ENCODE measurements at places on chromosomes 5 and 9.

GRCh38 chr9:82154573-82154972 lies 166.0 kb downstream of the SPATA31D1 start:
- no peak for DNase-seq

DNA sequence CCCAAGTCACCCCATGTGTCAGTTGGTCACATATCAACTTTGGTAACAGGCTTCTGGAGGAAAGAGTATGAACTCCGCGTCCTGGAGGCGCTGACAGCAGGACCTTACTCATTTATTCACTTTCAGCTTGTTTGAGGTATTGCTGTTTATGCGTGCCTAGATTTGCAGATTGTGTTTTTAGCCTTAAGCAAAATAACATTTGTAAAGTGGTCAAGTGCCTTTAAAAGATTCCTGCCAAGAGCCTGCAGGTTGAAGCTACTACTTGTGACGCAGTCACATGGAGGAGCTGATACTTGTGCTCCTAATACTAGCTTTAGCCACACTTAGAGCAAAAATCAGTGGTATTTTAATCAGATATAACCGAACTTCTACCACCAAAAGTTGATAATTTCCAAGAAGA lies 351.3 kb downstream of the ADGRV1 start:
- DNase-seq, result no peak

- no peak for DNase-seq
Measured at GRCh38 chr9:132945186-132946130, 1.0 kb upstream of the TSC1 start.

- DNase-seq, result no peak
Measured at GRCh38 chr5:5638211-5638610, 215.7 kb downstream of the ICE1 start.

- DNase-seq, result peak; percentile 92
Measured at GRCh38 chr9:8734760-8735159, 935.2 kb upstream of the DMAC1 start.

DNA sequence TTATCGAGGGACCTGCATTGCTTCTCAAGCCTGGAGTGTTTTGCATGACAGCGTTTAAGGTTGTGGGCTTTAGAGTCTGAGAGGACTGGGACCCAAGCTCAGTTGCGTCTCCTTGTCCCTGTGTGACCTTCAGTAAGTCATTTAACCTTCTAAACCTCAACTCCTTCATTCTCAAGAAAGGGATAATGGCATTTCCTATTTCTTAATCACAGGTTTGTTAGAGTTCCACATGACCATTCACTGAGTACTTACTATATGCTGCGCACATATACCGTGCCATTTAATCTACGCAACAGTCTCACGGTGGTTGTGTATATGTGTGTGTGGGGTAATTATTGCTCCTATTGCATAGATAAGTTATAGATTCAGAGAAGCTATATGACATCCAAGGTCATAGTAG lies 76.3 kb downstream of the MACROH2A1 start:
- DNase-seq, result no peak

GRCh38 chr9:134670851-134671281 lies 29.3 kb downstream of the COL5A1 start:
- no peak for DNase-seq

DNA sequence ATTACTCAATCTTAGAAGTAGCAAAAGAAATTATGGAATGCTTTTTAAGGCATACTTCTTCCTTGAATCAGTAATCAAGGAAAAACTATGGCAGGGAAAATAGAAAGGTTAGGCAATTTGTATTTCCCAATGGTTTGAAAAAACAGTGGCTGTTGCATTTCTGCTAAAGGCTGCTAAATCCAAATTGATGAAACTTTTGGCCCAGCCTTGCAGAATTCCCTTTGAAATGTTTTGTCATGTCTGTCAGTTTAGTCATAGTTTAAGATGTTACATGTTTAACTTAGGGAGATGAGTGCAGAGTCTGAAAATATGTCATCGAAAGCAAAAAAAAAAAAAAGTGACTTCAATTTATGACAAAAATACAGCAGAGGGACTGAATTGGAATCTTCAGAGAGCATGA lies 878.9 kb upstream of the WWC1 start:
- no peak for DNase-seq

- no peak for DNase-seq
Measured at GRCh38 chr9:134221273-134222017, 57.1 kb upstream of the RNU6ATAC start.

DNA sequence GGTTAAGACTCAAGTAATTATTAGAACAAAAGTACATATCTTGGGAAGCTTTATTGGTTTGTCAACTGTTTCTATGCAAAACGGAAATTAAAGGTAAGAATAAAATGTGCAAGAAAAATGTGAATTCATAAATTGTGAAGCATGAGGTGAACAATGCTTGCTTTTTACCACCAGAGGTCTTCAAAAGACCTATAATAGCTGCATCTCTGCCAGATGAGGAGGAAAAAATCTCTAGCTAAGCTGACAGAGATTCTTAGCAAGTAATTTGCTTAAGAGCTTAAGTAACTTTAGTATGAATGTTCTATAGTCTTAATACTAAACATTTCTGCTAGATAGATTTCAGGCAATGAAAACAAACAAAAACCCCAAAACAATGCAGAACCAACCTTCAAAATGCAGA lies 54.1 kb downstream of the MRPS30 start:
- DNase-seq, result peak; percentile 37

Measured in ACHN (cell line).